Psoas muscle (tissue), 8 donors: ENCODE measurements at places on chromosomes 5 and 9. TPM values are rescaled to one million over a fixed set of nuclear protein-coding genes. Genes with fewer than 3 reads are reported as not detected.

DNA sequence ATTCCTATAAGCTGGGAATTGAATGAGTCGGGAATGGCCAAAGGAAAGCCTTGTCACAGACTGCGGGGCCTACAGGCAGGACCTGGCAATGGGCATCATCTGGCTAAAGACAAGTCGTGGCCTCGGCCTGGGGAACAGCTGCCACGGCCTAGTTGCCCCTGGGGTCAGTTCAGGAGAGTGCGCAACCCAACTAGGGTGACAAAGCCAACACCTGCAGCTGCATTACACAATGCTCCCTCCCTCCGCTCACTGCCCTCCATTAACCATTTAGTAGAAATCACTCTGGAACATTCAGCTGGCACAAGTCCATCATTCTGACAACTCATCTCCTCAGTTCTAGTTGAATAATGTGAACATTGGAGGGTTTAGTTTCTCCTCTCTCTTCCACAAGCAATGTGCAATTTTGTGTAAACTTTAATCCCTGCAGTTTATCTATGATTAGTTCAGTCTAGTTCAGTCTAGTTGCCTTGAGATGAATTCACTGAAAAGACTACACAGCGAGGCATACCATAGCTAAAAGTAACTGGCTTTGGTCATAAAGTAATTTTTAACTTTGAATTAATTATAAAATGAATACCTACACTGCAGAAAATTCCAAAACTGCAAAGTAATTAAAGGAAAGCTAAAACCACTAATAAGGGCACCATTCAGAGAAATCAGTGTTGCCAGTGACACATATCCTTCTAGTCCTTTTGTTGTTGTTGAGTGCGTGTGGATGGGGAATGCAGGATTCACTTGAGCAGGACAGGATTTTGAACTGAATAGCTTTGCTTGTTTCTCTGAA lies 5.1 kb downstream of the GLDC start:
- DNase-seq = peak; percentile 74

The GPRIN1 gene
- total RNA-seq = 0.71 TPM

The RNF20 gene
- 47.2 TPM for total RNA-seq

DNA sequence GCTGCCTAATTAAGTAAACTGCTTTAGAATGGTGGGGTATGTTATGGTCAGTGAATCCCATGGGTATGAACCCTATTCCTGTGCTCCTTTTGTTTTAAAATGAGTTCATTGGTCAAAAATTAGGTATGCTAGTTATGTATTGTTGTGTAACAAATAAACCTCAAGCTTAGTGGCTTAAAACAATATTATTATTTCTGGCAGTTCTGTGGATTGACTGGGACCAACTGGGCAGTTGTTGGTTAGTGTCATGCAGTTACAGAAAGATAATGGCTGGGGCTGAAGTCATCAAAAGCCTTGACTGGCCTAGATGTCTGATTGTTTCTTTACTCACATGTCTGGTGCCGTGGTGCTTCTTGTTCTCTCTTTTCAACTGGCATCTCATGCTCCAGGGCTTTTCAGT lies 8.9 kb upstream of the PTAR1 start:
- DNase-seq = no peak
